ENCODE measurements at places on chromosomes 11 and 22.

DNA sequence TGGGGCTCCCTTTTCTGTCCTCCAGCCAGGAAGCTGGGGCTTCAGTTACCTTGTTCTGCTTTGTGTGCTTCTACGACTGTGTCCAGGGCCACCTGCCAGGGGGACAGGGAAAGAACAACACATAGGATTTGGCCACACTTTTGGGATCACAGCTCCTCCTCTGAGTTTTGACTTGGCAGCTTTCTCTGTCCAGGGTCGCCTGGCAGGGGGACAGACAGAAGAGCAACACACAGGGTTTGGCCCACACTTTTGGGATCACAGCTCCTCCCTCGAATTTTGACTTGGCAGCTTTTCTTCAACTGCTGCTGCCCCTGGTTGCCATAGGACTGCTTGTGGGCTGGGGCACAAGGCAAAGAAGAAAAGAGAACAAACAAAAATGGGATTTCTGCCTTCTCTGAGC, 19.1 kb downstream of the INCENP start:
- no peak for DNase-seq

DNA sequence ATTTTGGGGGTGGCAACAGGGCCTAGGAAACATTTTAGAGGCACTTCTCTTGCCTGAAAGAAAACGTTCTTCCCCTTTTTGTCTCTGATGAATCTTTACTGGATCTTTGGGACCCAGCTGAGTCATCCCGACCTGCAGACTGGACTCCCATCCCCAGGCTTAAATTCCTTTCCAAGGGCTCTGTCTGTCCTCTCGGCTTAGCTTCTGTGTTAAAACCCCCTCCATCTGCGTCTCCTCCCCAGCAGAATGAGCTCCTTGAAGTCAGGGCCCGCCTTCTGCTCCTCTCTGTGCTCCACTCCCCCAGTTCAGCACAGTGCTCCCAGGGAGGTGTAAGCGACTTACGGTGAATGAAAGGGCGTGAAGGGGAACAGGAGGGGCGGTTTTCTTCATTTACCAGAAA, 895 bp upstream of the DAGLA start:
- DNase-seq, result no peak

- DNase-seq, result no peak
These were observed 893.3 kb downstream of the FAM181B start for GRCh38 chr11:81840380-81840779.

- DNase-seq, result no peak
These were observed 44.4 kb downstream of the VSIG10L2 start for GRCh38 chr11:125990244-125990643.

DNA sequence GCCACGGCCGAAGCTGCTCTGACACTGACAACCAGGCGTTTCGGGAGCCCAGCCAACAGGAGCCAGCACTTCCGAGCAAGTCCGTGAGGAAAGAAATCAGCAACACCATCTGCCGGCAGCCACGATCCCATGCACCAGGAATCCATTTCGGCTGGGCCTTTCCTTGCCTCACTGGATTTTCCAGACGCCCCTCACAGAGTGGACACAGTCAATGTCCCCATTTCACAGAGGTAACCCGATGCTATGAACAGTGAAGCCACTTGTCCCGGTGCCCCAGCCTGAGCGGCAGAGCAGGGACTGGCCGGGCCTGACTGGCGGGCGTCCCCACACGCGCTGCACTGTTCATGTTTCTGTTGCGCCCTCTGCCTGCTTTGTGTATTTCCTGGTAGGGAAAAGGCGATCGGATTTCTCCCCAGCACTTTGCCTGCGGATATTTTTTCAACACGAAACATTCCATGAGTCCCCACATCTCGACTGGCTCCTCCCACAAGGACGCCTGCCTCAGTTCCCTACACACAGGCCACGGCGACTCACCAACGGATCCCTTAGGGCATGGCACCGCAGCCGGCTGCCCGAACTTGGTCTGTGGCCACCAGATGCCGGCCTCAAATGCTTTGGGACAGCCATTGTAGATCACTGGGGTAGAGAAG, 55.3 kb downstream of the TRMU start:
- DNase-seq, result no peak

- DNase-seq, result no peak
These were observed 92.2 kb upstream of the TOP3B start for GRCh38 chr22:22074634-22075381.

- no peak for DNase-seq
These were observed 95.7 kb downstream of the SCN3B start for GRCh38 chr11:123558536-123559315.

DNA sequence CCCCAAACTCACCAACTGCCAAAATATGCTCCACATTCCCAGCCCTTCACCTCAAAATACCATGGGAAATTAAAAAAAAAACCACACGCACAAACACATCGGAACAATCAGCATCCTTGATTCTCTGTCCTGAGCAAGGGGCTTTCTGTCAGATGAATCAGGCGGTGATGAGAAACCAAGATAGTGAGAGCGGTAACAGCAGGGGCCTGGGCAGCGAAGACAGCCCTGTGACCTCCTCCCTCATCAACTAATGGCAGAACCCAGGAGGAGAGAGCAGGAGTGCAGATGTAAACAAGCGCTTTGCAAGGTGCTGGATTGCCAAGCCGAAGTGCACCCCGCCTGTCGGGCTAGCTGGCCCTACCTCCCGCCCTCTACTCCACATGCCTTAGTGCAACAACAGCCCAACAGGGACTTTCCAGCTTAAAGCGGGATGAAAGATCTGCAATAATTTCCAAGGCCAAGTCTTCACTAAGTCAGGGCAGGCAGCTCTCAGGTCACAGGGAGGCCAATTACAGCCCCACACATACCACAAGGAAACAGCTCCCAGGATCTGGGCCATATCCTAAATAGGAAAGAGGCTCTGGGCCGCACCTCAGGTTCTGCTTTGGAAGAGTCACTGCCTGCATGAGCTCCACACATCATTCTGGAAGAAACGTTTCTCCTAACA, 72.2 kb upstream of the BID start:
- no peak for DNase-seq

DNA sequence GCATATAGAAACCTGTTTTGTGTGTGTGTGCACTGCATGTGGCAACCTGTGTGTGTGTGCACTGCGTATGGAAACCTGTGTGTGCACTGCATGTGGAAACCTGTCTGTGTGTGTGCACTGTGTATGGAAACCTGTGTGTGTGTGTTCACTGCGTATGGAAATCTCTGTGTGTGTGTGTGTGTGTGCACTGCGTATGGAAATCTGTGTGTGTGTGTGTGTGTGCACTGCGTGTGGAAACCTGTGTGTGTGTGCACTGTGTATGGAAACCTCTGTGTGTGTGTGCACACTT, 72.2 kb upstream of the CCND1 start:
- no peak for DNase-seq

DNA sequence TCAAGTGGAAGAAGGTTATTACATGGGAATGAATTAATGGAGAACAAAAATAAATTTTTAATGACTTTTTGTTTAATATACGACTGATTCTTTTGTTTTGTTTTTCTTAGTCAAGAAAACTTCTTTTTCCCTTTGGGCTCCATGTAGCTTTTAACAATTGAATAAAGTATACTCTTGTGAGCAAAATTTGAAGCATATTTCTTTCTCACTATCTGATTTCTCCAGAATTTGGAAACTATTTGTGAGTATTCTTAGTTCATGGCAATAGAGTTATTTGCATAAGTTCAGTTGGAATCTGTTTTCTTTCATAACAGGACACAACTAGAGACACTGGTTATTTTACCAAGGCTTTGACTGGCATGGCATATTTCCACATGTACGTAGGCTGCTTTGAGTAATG, 3.8 kb upstream of the APOL1 start:
- DNase-seq, result no peak

DNA sequence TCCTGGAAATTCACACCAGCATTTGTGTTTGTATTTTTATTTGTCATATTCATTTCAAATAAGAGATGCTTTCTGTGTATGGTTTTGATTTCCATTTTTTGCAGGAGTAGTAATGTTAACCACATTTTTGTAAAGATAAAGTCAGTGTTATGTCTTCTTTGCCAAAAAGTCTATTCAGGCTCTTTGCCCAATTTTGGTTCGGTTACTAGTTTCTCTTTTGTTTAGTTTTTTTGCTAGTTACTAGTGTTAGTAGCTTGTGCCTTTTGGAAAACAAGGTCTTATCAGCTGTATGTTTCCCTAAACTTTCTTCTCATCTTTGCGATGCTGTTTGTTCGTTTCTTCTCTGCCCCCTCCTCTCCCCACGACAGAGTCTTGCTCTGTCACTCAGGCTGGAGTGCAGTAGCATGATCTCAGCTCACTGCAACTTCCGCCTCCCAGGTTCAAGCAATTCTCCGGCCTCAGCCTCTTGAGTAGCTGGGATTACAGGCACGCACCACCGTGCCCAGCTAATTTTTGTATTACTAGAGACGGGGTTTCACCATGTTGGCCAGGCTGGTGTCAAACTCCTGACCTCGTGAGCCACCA, 112.3 kb upstream of the GRK3 start:
- DNase-seq, result no peak

DNA sequence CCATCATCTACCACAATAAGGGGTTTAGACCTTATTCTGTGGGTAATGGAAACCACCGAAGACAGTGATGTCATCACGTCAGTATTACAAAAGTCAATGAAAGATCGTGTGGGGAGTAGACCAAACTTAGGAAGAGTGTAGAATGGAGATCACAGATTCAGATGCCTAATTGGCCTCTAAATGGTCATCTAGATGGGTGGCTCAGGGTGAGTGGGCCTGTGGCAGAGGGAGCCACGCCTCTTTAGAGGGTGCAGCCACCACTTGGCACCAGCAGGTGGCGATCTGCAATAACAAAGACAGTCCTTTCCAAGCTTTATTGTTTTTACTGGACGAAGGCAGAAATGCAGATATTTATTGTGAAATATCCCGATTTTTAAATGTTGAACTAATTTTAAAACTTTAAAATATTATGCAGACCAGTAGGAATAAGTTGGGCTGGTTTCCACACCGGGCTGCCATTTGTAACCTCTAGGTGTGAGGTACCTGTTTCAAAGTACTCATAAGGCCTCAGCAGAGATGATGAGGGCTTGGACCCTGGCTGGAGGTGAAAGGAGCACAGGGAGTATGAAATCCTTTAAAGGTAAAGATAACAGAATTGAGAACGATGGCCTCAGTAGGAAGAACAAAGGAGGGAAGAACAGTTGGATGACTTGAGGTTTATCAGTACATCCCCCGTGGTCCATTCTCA, 222.0 kb downstream of the DBX1 start:
- no peak for DNase-seq

DNA sequence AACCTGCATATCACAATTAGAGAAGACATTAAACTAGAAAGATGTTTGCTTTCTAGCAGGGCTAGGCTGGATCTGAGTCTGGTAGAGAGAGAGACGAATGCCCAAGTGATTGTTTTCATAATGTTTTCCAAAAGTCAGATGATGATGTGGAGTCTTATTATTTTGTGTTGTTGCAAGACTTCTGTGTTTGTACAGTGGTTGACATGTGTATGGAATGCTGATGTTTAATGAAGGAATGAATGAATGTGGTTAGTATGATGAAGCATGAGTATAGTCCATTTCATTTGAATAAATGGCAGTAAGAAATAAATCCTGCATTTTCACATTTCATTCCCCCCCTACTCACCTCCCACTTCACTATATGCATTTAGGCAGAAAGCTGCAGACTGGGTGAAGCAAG, 69.6 kb downstream of the PPP2R1B start:
- no peak for DNase-seq

DNA sequence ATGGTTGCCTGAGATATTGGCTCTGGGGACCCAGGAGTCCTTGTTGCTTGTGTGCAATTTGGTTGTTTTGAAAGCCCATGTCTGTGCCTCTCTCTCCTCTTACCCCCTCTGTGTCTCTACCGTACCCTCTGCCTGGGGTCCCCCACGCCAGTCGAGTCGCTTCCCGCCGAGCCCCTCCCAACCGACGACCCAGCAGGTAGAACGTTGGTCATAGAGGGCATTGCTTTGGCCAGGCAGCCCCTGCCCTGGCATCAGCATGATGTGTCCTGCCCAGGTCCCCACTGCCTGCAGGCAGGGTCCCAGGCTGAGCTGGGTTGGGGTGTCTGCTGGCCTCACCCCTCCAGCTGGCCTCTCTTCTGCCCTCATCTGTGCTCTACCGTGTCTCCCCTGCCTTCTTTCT, 35.0 kb downstream of the TREH start:
- no peak for DNase-seq

DNA sequence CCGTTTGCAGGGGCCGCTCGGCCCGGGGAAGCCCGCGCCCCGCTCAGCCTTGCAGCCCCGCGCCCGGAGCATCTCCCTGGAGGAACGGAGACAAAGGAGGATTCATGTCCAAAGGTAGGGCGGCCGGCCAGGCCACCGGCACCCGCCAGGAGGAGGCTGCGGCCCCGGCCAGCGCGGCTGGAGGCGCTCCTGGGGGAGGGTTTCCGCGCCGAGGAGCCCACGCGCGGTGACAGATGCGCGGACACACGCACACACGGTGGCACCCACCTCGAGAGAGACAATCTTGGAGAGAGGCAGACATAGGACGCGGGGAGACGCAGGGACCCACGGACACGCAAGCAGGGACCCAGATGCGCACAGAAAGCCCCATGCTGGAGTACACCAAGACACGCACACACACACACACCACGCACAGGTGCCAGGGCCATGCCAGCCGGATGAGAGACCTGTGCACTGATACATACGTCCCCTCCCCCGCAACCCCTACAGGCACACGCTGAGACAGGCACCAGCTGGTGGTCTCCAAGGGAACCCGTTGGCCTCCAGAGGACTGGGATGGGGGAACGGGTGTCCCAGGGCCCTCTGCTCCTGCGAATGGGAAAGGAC, 7.8 kb downstream of the SEPTIN3 start:
- DNase-seq, result no peak

All from hypothalamus (tissue), 51 donors.